ENCODE measurements at places on chromosomes 11 and 22.

GRCh38 chr11:110645253-110645652 lies 67.0 kb downstream of the ARHGAP20 start:
- peak; percentile 2 for DNase-seq

GRCh38 chr22:26725012-26725676 lies 67.8 kb downstream of the MIAT start:
- DNase-seq, result no peak

GRCh38 chr11:84886344-84886743 lies 740.8 kb downstream of the DLG2 start:
- DNase-seq, result peak; percentile 69

GRCh38 chr11:12274558-12275197 lies 102.7 kb upstream of the PARVA start:
- DNase-seq, result no peak

Measured in cardiac fibroblast (primary cell).